Stimulated activated CD4-positive, alpha-beta T cell treated with anti-CD3 and anti-CD28 coated beads, Interleukin-4, amount 100 ng/mL, for 1 hour (primary cell): ENCODE measurements at places on chromosomes 3 and 15.

- no peak for DNase-seq
Observed at GRCh38 chr15:98717942-98718341, 69.6 kb downstream of the IGF1R start.

DNA sequence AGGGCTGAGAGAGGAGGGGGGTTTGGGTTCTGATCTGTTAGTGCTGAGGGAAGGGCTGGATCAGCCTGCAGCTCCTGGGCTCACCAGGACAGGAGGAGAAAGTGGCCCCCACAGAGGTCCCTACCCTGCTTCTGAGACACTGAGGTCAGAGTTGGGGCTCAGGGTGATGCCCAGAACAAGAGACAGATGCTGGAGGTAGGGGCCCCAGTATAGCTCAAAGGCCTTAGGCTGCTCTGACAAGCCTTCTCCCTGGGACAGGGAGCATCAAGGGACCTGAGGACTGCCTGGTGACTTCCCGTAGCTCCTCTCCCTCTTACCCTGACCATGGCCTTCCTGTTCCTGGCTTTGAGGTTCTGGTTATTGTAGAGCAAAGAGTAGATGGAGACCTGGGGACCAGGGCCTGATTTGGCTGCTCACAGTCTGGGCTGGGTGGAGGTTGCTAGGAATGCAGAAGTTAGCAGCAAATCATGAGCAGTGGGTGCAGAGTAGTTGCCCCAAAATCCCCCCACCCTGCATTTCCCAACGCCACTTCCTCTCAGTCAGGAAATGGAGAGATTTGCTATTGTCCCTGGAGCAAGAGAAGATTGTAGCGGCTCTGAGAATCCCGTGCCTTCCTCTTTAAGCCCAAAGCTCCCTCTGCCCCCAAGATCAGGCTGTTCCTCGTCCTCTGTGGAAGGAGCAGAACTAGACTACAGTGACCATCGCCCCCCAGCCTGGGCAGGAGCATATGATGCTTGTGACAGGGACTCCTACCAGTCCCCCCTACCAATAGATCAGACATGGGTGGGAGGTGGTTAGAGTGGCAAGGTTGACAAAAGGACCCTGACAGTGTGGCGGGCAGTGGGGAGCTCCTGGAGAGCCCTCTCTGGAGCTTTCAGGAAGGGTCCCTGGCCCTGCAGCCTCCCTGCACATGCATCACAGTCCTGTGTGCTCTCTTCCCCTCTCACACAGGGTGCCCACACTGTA lies 47.4 kb upstream of the SEC22A start:
- DNase-seq, result no peak

DNA sequence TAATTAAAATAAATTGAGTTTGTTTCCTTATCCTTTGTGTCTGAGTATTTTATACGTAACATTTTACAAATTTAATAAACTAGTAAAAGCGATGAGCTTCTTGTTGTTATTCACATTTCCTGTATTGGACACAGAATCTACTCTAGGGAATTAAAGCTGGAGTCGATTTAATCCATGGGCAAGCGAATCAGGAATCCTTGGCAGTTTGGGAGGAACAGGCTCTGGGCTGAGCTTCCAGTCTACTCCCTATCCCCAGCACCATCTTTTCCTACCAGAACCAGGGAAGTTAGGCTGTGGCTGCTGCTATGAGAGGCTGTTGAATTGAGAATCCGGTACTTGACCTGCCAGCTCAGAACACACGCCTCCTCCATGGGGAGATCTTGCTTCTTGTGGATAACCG lies 437.3 kb upstream of the TPM1 start:
- DNase-seq, result no peak

DNA sequence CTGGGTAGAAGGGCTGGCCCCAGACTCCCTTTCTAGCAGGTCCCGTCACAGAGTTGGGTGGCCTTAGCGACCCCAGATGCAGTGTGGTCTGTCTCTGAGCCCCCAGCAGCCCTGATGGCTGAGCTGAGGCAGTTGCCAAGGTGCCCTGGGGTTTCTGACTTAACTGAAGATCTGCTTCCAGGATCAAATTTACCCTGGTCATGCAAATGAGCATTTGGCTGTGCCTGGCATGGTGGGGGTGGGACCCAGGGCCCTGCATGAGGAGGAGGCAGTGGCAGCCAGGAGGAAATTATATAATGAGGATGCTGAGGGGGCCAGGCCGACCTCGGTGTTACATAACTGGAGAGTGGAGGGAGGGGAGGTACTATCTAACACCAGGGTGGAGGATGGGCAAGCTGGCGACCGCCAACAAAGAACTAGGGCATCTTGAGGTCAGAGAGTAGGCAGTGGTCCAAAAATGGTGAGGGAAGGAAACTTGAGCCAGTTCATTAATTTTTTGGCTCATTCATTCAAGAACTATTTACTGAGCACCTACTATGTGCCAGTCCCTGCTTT lies 16.4 kb downstream of the PLEKHO2 start:
- DNase-seq, result no peak

DNA sequence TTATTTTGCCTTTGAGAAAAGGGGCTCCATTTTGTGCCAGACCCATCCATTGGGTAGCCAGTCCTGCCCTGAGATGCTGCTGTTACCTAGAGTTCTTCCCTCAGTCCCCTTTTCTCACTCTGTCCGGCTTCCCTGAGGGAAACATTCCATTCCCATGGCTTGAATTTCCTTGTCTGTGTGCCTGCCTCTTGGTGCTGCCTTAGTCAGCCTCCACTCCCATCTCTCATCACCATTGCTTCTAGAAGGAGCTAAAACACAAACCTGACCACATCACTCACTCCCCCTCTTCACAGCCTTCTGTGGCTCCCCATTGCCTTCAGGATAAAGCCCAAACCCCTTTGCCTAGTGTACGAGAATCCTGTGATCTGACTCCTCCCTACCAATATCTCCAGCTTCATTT lies 25.2 kb upstream of the C2CD4B start:
- no peak for DNase-seq

DNA sequence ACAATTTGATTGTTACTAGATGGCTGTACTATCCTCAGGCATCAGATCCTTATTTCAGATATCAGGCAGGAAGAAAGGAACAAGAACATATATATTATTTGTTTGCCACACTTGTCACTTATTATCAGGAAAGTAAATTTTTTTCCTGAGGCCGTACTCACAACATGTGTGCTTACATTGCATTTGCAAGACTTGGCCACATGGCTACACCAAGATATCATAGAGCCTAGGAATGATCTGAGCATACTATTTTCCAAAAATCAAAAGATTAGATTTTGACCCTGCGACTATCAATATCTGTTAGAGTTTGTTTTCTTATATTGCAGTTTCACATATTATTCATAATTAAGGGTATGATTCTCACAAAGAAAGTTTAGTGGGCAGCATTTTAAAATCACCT lies 426.2 kb upstream of the BCHE start:
- DNase-seq, result no peak

- DNase-seq, result no peak
Observed at GRCh38 chr3:188769831-188770230, 401.9 kb upstream of the TPRG1 start.

DNA sequence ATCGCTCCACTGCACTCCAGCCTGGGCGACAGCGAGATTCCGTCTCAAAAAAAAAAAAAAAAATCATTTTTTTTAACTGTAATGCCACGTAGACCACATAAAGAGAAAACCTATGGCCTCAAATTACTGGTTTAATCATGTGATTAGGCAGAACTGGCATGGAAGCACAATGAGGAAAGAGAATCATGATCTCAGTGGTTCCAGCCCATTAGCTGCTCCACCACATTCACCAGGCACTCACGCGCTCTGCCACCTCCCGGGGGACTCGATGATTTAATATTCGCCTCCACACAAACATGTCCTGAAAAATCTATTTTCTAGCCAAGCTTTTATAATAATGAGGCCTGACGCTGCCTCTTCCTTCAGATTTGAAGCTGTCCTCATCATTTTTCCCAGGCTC lies 204.7 kb downstream of the TBL1XR1 start:
- no peak for DNase-seq

DNA sequence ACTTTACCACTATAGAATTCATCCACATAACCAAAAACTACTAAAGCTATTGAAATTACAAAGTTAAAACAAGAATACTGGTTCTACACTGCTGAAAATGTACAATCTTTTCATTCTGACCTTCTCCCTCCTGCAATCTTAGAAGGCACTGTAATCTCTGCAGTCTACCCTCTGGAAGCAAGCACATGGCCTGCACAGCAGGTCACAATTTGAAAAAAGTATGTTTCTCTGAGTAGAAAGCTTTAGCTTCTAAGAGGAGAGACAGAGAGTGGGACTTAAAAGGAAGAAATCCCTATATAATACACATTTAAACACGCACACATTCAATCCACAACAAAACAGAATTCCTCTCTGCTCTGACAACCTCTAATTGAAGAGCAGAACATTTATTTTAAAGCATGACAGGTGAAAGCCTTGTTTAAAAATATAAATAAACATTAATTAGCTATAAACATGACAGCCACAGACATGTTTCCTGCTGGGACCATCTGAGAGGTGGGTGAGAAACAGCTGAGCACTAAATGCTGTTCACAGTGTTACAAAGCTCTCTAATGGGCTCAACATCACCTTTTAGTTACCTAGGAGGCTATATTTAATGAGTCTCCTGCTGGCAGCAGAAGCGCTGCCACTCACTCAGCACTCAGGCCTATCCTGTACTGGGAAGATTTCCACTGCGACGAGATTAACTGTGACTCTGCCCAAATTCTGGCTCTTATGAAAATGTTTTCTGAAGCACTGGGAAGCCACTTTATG lies 447.4 kb downstream of the AGBL1 start:
- no peak for DNase-seq

GRCh38 chr3:42116466-42116865 lies 25.3 kb downstream of the TRAK1 start:
- DNase-seq, result no peak

DNA sequence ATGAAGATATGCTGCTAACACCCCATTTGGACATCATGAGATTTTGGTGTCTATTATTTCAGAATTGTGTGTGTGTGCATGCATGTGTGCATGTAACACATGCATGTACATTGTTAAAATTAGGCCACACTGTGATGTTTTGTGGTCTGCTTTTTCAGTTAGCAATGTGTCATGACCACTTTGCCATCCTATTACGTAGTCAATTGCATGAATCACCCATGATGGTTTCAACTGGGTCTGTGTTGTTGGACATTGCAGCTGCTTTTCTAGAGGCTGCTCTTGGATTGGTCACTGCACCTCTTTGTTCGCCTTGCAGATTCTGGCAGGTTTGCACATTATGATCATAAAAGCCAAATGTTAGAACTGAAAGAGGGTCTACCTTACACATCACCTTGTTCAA lies 101.0 kb upstream of the THBS1 start:
- no peak for DNase-seq

DNA sequence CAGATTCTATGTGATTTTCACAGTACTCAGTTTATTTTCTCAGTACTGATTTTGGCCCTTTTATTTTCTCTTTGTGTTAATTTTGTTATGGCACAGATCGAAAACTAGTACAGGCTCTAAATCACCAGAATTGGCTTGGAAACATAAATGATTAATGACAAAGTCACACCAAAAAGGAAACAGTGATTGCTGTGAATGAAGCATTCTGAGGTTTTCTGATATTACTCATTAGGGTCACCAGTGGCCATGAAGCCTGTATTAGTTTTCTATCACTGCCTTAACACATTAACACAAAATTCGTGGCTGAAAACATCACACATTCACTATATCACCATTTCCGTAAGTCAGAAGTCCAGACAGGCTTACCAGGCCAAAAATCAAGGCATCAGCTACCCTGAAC lies 343.0 kb upstream of the THRB start:
- no peak for DNase-seq

GRCh38 chr15:76954744-76955143 lies 23.2 kb downstream of the RCN2 start:
- DNase-seq, result no peak

DNA sequence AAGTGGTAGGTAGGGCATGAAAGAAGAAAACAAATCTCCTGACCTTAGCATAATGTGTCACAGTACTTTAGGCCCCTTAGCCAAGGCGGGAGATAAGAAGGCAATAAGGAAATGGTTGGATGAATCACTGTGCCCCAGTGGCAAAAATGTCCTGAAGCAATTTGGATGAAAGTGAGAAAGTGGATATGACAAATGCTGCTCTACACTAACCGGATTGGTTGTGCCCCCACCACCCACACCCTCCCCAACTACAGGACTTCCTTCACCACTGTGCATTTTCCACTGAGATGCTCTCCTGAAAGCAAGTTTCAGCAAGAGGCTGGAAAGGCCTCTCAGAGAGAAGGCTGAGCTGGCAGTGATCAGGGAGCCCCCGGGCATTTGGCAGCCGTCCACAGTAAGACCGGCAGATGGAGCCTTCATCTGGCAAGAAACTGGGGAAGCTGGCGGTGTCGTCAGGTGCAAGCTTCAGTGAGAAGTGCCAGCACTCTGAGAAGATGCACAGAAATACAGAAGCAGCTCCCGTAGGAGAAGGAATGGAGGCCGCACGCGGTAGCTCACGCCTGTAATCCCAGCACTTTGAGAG lies 63.8 kb downstream of the ATP1B3 start:
- DNase-seq, result no peak

DNA sequence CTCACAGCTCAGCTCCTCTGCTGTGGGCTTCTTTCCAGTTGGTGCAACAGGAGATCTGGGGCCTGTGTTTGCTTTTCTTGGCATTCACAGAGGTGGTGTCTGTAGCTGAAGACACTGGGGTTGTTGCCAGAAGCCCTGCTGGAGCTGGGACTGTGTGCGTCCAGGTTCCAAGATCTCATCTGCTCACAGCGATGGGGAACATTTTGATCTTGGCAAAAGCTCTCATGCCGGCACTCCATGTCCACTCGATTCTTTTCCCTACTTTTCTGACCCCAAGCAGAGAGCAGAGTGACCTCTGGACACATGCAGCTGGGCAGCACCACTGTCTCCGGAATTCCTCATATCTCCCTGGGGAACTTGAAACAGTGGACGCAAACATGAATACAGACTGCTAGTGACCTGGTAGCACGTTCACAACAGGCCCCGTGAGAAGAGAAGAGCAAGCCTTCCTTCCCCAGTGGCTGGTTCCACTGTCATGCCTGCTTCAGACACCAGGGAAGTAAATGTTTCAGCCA lies 36.1 kb upstream of the MECOM start:
- DNase-seq, result no peak

DNA sequence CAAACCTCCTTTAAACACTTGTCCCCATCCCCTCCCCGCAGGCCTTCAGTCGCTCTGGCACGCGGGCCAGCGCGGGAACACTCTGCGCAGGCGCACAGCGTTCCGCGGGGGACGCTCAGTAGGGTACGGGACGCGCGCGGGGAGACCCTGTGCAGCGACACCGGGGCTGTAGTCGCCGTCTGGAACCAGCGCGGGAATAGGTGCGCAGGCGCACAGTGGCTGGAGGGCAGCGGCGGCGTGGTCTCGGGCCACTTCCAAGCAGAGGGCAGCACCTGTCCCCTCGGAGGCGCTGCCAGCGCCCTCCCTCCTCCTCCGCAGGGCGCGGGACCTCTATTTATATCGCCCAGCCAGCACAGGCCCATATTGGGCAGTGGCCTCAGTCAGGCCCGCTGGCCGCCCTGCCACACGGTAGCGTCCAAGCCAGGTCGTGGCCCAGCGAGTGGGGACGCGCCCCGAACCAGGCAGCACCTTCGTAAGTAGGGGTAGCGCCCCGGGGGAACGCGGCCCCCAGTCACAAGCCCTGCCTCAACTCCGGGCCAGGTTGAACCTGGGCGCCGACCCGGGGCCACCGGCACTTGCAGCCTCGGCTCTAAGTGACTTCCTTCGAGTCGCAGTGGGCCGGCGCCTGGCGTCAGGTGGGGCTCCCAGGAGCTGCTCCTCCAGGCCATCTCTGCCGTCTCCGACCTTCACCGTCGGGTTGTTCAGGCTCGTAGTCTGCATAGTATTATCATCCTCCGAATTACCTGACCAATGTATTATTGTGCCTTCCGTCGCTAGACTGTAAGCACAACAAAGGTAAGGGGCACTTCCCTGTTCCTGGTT lies at the start of gene KBTBD12:
KBTBD12 (plus strand) TSS at position 118 of the 822 bp plus-strand sequence. CDS start 7,830 bp downstream, outside the sequence.
- DNase-seq, result no peak

GRCh38 chr3:67853520-67853919 lies 199.1 kb upstream of the SUCLG2 start:
- DNase-seq, result no peak
